ENCODE measurements at places on chromosomes 13 and 19.

DNA sequence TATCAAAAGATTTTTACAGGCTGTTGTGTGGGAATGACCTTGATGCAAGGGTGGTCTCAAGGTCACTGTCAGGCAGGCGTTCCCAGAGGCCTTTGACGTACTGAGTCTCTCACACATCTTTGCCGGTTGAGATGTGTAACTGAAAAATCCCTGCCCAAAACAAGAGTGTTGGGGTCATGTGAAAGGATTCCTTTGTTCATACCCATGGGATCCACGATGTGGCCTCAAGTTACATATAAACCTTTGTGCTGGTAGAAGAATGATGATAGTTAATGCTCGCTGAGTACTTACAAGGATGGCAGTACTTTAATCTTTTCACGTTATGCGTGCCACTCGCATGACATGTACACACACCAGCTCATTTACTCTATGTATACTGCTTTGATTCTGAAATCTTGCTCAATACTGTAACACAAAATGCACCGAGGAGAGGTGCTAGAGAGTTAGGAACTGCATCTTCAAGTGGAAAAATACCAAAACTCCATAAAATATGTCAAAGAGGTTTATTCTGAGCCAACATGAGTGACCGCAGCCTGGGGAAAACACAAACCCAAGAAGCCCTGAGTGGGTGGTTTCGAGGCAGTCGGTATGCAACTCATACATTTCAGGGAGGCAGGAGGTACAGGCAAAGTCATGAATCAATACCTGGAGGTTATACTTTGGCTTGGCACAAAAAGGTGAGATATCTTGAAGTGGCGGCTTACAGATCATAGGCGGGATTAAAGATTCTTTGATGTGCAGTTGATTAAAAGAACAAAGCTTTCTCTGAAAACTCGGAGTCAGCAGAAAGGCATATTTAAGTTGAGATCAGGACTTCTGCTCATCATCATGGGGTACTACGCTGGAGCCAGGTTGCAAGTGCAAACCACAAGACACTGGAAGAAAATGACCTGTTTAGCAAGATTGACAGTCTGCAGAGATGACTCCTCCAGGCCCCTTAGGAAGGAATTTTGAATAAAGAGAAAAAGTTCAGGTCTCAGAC lies 87.4 kb upstream of the ARHGEF7 start:
- no peak for DNase-seq

DNA sequence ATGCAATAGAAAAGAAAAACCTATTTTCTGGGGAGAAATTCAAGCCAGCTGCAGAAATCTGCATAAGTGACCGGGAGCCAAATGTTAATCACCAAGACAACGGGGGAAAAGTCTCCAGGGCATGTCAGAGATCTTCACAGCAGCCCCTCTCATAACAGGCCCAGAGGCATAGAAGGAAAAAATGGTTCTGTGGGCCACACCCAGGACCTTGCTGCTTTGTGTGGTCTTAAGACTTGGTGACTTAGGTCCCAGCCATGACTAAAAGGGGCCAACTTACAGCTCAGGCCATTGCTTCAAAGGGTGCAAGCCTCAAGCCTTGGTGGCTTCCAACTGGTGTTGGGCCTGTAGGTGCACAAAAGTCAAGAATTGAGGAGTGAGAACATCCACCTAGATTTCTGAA lies 2847.6 kb upstream of the PCDH20 start:
- DNase-seq, result no peak

- peak; percentile 76 for DNase-seq
Measured at GRCh38 chr19:41426952-41427646, at the start of gene B3GNT8. Gene B3GNT8 (minus strand): TSS chr19:41427374. CDS start chr19:41426778, 596 bp downstream.

DNA sequence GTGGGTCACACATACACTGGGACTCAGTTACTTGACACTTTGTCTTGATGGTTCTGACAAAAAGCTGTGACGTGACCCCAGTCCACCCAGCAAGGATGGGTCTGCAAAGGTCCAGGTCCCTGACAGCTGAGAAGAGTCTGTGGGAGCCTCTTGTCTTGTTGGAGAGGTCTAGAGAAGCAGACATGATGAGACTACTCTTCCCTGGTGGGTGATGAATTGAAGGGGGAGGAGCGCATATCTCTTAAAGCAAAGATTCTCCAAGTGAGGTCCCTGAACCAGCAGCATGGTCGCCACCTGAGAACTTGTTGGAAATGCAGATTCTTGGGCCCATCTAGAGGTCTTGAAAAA lies 78.5 kb upstream of the MEDAG start:
- DNase-seq, result no peak

- no peak for DNase-seq
Measured at GRCh38 chr19:42200116-42200715, 17.3 kb downstream of the DEDD2 start.

GRCh38 chr13:21884965-21885567 lies 214.2 kb downstream of the FGF9 start:
- no peak for DNase-seq

- no peak for DNase-seq
Measured at GRCh38 chr13:60165391-60166099, 1.8 kb upstream of the DIAPH3 start.

- peak; percentile 59 for DNase-seq
Measured at GRCh38 chr13:41462427-41462826, 5.1 kb downstream of the RGCC start.

DNA sequence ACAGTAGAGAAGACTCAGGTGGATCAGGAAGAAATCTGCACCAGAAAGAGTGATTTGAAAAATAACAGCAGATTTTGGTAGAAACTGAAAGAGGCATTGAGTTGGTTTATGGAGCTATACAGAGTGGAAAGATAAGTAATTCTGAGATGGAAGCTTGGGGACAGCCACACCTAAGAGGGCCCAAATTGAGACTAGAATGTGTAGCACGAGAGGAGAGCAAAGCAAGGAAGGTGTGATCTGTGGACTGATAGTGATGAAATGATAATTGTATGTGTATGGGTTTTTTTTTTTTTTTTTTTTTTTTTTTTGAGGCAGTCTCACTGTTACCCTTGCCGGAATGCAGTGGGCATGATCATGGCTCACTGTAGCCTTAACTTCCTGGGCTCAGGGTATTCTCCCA lies 16.3 kb downstream of the SAE1 start:
- no peak for DNase-seq

DNA sequence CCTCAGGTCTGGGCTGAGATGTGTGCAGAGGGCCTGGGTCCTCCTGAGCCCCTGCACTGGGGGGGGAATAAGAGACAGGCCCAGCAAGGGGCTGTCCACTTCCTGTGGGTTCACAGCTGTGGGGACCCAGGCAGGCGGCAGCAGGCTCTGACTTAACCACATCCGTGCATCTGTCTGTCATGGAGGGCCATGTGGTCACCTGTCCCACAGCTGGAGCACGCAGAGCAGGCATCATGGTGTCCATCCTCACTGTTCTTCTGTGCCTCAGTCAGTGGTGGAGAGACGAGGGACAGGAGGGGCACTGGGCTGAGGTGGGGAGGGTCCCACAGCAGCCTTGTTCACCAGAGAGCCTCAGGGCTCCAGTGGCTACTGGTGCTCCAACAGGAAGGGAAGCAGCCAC lies 16.3 kb upstream of the KIR3DL3 start:
- DNase-seq, result no peak

GRCh38 chr19:28887920-28888618 lies 324.9 kb downstream of the UQCRFS1 start:
- DNase-seq, result no peak

- no peak for DNase-seq
Measured at GRCh38 chr19:32437096-32437495, 31.5 kb downstream of the DPY19L3 start.

All from hematopoietic multipotent progenitor cell treated with erythropoietin and hydrocortisone succinate and interleukin-3 and kit ligand, for 17 days (in vitro differentiated cells).